ENCODE measurements at places on chromosomes 5 and 9.

- no peak for DNase-seq
These were observed 26.8 kb upstream of the LURAP1L start for GRCh38 chr9:12748016-12748415.

DNA sequence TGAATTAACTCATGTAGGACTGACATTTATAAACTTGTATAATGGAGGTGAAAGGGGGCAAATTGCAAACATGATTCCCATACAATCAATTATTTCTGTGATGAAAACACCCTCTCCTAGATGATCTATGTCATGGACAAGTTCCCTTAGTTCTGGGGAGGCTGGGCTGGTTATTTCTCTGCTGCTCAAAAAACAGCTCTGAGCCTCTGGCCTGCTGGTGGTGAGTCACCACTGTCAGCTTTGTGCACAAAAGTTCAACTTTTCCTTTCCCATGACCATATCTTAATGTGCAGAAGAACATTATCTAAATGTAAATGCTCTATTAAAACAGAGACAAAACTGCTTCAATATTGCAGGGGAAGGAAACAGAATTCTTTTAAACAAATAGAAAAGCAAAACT lies 85.0 kb downstream of the HMHB1 start:
- no peak for DNase-seq

GRCh38 chr5:102834438-102834964 lies 79.4 kb downstream of the PAM start:
- DNase-seq, result no peak

DNA sequence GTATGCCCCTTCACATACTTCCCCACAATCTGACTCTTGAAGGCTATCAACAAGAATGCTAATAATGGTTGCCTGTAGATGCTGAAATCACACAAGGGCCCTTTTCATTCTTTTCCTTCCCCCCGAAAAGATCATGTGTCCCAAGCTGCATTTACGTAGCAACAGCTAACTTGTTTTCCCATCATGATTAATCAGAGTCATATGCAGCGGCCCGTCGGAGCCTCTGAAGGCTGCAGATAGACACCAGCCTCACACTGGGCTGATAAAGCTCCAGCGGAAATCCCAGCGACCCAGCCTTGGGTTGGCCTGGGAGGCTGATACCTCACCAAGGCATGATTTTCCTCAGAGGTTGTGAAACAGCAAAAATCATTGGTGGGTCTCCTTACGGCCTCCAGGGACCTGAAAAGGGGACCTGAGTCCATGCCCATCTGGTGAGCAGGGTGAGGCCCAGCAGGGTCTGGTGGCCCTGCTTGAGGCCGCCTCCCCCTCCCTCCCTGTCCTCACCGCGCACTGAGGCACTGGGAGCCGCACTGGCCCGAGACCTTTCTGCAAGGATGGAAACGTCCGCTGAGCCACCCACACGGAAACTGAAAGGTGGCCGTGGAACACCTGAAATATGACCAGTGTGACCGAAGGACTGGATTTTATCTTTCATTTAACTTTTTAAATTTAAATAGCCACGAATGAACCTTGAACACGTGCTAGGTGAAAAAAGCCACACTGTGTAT lies 114.2 kb upstream of the PHYKPL start:
- no peak for DNase-seq

- no peak for DNase-seq
These were observed 465.9 kb downstream of the DMAC1 start for GRCh38 chr9:7333719-7334118.
